ENCODE measurements at places on chromosomes 13 and 19.

- DNase-seq = no peak
These were observed 28.6 kb downstream of the ZNF557 start for GRCh38 chr19:7098096-7098495.

DNA sequence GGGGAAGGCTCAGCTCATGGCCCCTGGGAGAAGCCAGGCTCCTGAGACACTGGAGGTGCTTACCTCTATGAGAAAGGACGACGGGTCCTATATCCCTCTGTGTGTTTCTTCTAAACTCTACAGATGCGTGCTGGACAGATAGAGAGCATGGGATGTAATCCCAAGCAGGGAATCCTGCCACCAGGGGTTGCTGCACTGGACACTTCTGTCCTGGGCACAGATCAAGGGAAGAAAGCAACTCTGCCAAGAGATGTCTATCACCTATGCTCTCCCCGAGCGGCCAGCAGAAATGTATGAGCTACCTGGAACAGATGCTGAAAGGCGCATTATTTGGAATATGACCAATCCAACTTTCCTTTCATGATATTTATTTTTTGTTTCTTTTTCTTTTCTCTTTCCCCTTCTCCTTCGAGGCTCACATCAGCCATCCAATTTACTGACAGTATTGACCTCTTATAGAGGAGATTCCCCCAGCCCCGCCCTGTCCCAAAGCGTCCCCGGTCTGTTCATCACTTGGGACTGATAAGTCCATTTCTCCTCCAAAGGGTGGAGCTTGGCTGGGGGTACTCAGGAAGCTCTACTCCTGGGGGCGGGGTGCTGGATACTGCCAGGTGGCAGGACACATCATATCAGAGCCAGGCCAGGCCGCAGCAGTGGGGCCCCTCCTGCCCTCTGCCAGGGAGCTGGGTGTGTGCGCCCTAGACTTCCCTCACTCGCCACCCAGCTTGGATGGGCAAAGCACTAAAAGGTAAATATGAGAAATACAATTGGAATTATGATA is 34.2 kb downstream of the TSHZ3 start:
- DNase-seq = no peak

GRCh38 chr13:36774931-36775330 is 44.1 kb upstream of the RFXAP start:
- no peak for DNase-seq

- peak; percentile 52 for DNase-seq
These were observed 52.8 kb downstream of the COL4A2 start for GRCh38 chr13:110359840-110360301.

DNA sequence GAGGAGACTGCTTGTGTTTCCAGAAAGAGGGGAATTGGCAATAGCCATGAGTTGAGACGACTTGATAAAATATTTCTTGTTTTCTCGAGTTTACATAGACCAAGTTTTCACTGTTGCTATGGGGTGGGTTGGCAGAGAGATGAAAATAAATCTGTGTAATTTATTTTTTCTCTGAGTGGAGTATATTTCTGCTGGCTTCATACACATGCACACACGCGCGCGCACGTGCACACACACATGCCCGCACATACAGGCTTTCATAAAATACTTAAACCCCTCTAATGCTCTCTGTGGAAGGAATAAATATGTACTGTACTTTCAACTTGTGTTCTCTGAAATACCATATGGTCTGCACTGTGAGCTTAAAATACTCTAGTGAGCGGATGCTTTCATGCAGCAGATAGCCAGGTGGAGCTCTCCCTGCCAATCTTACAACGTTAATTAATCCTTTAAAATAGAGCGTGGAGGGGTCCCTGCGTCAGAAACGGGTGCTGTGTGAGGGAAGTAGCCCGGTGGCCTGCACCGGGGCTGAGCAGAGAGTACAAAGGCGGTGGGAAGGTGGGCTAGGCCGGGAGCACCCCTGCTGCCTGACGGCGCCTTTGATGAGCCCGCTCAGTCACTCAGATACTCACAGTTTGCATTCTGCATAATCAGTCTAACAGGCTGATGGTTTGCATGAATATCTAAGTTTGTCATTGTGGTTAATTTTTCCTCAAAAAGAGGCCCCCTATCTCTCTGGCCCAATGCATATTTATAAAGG is 44.1 kb downstream of the CCNE1 start:
- DNase-seq = no peak

- no peak for DNase-seq
These were observed 2463.1 kb downstream of the PCDH9 start for GRCh38 chr13:64767054-64767453.

DNA sequence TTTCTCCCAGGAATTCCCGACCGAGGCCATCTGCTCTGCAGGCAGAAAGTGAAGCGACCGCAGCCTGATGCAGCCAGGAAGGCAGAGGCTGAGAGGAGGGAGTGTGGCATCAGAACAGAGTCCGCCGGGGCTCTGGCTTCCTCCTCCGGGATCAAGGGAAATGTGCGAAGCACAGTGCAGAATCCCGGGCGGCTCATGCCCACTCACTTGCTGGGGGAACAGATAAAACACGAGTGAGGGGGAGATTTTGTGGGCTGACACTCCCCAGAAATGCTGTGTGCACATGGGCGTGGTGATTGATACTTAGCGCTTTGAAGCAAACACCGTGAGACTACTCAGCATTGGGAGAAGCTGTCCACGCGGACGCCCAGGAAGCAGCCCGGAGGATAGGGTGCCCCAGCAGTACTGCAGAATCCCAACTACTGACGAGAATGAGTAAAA is 75.3 kb upstream of the POMP start:
- no peak for DNase-seq

DNA sequence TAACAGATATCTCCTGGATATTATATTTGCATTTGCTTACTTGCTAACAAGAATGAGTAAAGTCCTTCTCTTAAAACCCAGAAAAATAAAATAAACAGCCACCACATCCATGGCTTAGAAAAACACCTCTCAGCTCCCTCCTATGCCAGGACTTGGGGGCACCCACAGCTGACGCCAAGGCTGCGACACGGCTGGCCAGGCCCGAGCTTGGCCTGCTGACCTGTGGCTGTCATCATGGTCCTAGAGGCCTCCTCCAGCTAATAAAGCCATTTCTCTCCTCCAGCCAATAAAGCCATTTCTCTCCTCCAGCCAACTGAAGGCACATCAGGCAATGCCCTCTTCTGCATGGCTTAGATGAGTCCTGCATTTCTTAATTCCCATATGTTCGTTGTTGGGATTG is 20.9 kb downstream of the C19orf12 start:
- DNase-seq = peak; percentile 41

GRCh38 chr13:105442949-105443699 is 1092.3 kb downstream of the EFNB2 start:
- no peak for DNase-seq

- DNase-seq = no peak
These were observed 53.2 kb downstream of the GPR12 start for GRCh38 chr13:26707122-26708006.

DNA sequence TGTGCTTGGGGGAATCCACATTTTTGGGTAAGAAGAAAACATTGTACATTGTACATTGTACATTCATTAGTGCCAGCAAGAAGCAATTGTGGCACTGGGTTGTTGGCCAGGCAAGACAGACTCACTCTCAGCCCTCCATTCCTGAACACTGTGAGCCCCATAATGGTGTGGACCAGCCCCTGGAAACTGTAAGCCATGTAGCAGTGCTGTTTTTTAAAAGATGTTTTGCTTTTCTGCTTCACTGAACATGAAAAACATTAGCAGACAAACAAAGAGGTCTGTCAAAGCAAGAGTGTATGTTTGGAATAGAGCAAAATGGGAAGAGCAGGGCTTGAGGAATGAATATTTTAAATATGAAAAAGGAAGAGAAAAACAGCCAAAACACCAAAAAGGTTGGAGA is 39.1 kb upstream of the IL17D start:
- DNase-seq = no peak

DNA sequence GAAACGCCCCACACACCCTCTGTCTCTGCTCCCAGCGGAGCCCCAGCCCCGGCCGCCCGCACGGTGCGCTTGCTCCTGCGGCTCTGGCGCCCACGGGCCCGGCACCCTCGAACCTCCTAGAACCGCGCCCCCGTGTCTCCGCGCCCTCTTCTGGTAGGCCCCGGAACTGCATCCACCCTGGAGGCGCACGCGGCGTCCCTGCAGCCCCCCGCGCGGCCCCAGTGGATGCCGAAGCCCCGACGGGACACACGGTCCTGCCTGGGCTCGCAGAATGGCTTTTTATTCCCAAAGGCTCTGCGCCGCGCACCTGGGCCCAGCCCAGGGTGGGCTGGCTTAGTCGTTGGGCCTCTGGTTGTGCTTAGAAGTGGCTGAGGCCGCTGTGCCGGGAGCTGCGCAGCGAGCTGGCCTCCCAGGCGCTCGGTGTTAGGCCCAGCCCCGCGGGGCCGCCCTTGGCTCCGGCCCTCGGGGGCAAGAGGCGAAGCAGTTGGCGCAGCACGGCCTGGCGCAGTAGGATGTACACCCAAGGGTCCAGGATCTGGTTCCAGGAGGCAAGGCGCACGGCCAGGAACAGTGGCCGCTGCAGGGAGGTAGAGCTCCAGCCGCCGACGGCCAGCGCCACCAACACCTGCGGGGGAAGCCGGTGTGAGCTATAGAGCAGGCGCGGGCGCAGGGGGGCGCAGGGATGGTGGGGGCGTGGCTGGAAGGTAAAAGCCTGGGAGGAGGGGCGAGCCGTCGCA is 2.8 kb downstream of the PTGER1 start:
- DNase-seq = peak; percentile 95

- no peak for DNase-seq
These were observed 6.5 kb downstream of the MEIOSIN start for GRCh38 chr19:45739498-45740439.

GRCh38 chr19:29966588-29967249 is 24.7 kb downstream of the URI1 start:
- no peak for DNase-seq

DNA sequence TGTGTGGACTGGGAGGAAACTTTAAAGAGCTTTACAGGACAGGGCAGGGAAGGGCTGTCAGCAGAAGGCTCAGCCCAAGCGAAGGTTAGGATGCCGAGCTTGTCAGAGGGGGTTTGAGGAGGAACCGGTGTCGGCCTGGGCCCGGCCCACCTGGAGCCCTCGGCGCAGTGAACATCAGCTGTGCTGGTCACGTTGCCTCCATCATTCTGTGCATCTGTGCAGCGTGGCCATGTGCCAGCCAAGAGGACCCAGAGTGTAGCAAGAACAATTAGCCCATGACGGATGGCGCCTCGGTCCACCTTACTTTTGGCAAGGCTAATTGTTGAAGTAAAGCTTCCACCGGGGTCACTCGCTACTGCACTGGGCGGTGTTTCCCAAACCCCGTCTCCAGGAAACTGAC is 161.4 kb downstream of the PTPRS start:
- no peak for DNase-seq

DNA sequence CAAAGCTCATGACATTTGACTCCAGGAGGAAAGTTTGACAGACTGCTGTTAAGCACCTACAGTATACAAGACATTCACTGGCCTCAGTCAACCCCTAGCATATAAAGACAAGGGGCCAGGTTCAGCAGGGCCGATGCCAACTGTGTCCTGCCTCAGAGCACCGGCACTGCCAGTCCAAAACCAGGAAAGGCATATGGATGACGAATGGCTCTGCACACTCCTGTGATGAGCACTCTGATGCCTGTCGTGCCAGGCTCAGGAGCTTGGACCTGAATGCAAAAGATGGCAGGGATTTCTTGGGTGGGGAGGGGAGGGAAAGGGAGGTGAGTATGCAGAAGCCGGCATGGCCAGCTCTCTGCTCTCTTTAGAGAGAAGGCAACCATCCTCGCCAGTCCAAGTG is 38.9 kb downstream of the COL4A1 start:
- DNase-seq = no peak

- no peak for DNase-seq
These were observed 15.5 kb upstream of the KCNN1 start for GRCh38 chr19:17951157-17951989.

DNA sequence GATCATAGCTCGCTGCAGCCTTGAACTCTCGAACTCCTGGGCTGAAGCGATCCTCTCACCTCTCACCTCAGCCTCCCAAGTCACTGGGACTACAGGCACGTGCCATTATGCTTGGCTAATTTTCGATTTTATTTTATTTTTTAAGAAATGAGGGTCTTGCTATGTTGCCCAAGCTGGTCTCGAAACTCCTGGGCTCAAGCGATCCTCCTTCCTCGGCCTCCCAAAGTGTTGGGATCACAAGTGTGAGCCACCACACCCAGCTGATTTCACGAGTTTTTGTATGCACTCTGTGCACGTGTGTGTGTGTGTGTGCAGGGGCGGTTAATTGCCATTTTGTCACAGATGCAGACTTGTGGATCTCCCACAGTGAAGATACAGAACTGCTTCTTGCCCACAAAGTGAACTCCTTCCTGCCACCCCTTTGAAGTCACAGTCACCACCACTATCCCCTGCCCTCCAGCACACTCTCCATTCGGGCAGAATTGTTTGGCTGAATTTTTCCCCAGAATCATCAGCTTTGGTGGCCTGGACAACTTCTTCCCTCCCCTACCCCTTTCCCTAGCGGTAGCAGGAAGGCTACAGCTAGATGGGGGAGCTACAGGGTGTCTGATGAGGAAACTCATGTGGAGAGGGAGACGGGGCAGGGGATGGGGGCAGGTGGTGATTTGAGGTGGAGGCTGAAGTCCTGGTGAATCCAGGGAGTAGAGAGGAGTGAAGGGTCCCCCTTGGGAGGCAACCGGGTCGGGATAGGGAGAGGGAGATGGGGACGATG is 59.6 kb downstream of the CELF5 start:
- DNase-seq = no peak

- DNase-seq = peak; percentile 75
These were observed 750 bp upstream of the GPR108 start for GRCh38 chr19:6737873-6738786.

- no peak for DNase-seq
These were observed 47.4 kb upstream of the RCBTB2 start for GRCh38 chr13:48580185-48580803.

GRCh38 chr13:40168425-40169166 is 497.8 kb downstream of the FOXO1 start:
- DNase-seq = no peak

DNA sequence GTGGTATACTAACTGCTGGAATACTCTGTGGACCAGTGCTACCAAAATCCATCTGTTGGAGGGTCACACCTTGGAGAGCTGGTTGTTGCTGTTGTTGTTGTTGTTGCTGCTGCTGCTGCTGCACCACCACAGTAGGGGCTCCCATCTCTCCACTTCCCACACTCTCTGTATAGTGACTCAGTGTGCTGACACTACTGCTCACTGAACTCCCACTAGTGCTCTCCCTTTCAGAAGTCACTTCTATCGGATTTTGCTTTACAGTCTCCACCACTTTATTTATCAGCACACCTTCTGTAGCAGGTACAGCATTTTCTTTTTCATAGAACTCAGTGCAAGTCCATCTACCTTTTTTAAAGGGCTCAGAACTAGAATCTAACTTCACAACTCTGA is 1.7 kb downstream of the TSC22D1 start:
- no peak for DNase-seq

DNA sequence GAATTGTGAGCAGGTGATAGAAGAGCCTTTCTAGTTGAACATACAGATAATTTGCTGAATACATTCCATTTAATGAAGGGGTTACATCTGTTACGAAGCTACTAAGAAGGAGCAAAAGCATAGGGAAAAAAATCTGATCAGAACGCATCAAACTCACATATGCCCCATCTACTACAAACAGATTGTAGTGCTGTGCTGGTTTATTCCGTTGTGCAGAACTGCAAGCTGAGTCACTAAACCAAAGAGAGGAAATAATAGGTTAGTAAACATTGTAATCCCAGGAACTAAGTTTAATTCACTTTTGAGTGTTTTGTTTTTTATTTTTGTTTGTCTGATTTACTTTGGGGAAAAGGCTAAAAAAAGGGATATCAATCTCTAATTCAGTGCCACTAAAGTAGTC is 136.3 kb downstream of the CDK8 start:
- DNase-seq = no peak

- DNase-seq = no peak
These were observed 43.2 kb downstream of the BBC3 start for GRCh38 chr19:47187797-47188196.

GRCh38 chr19:47315125-47315821 is 5.6 kb downstream of the C5AR1 start:
- DNase-seq = peak; percentile 91
